ENCODE measurements at places on chromosomes 7 and 10.

DNA sequence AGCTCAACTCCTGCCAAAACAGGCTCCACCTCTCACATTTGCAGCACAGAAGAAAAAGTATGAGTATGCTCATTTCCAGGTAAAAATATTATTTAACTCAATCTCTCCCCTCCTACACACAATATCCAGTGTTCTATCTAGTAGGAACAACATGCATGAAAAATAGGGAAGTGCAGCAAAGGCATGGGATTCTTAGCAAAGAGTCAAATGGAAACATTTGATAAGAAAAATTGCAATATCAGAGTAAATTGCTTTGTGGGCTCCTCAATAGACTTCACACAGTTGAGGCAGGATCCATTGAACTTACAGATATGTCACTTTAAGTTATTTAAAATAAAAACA, 150.9 kb downstream of the ANK3 start:
- DNase-seq: no peak
- H3K4me1 ChIP-seq: no peaks in the 10 kb centered on the region
- no peaks in the 10 kb centered on the region for H3K27me3 ChIP-seq

- no peak overlapping the region for H3K27ac ChIP-seq
- H3K4me3 ChIP-seq: no peak overlapping the region
- H3K4me1 ChIP-seq: peaks cover 21% of the 10 kb centered on the region
Observed at GRCh38 chr10:89393898-89394297, 1.5 kb downstream of the IFIT1 start.

DNA sequence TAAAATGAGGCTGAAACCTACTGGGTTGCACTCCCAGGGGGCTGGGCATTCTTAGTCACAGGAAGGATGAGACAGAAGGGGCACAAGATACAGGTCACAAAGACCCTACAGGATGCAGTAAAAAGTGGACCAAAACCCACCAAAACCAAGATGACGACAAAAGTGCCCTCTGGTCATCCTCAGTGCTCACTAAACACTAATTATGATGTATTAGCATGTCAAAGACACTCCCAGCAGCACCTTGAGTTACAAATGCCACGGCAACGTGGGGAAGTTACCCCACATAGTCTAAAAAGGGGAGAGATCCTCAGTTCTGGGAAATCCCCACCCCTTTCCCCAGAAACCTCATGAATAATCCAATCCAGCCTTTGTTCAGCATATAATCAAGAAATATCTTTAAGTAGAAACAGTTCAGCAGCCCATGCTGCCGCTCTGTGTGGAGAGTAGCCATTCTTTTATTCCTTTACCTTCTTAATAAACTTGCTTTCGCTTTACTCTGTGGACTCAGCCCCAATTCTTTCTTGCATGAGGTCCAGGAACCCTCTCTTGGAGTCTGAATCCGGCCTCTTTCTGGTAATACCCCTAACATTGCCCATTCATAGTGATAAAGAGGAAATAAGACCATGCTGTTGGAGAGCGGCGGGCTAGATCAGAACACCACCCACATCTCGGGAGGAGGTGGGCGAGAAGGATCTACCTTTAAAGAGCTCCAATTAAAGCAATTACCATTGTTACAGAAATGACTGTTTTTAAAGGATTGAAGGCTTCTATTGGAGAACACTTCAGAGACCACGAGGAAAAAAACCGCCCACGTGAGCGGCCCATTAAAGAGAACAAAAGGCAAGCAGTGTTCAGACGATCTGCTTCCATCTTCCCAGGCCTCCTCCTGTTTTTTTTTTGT, 170.9 kb downstream of the USP6NL start:
- no peak for DNase-seq
- peaks cover 60% of the 10 kb centered on the region for H3K27me3 ChIP-seq
- no peaks in the 10 kb centered on the region for H3K4me1 ChIP-seq
- H3K36me3 ChIP-seq: no peaks in the 10 kb centered on the region

GRCh38 chr7:25235471-25235870, 7.2 kb upstream of the NPVF start:
- no peaks in the 10 kb centered on the region for H3K4me1 ChIP-seq
- no peak for DNase-seq
- H3K4me3 ChIP-seq: no peak overlapping the region
- H3K36me3 ChIP-seq: no peaks in the 10 kb centered on the region
- no peak overlapping the region for H3K27ac ChIP-seq

GRCh38 chr7:43463401-43463980, 119.4 kb upstream of the STK17A start:
- H3K4me3 ChIP-seq: no peak overlapping the region
- peaks cover 72% of the 10 kb centered on the region for H3K4me1 ChIP-seq
- DNase-seq: no peak
- peaks cover 10% of the 10 kb centered on the region for H3K27me3 ChIP-seq

GRCh38 chr7:7653593-7654187, 13.1 kb downstream of the UMAD1 start:
- no peaks in the 10 kb centered on the region for H3K36me3 ChIP-seq
- no peak overlapping the region for H3K4me3 ChIP-seq
- H3K4me1 ChIP-seq: peaks cover 51% of the 10 kb centered on the region

GRCh38 chr10:34766811-34767494, 48.1 kb downstream of the PARD3 start:
- no peaks in the 10 kb centered on the region for H3K36me3 ChIP-seq
- no peak overlapping the region for H3K4me3 ChIP-seq
- H3K4me1 ChIP-seq: peaks cover 56% of the 10 kb centered on the region
- no peak for DNase-seq

DNA sequence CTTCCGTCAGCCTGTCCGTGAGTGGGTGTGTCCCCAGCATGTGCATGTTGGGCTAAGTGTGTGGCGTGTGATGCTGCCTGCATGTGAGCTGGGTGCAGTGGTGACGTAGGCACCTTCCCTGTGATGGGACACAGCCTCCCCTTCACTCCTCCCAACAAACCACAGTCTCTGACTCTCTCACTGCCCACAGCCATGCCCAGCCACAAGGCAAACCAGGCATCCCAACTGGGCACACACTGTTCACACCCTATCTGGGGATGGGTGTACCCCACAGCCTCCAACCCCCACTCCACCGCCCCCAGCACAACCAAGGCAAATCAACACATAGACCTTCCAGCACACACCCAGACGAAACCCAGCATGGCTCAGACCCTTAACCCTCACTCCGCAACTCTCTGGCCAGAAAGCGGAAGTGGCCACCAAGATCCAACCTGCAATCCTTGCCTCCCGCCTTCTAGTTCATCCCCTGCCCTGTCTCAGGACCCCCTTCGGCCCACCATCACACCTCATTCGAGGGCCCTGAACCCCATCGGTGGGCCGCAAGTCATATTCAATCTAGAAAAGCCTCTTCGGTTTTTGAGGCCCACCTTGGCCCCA, 10.4 kb downstream of the PSD start:
- H3K36me3 ChIP-seq: no peaks in the 10 kb centered on the region
- no peak overlapping the region for H3K27ac ChIP-seq
- peaks cover 25% of the 10 kb centered on the region for H3K4me1 ChIP-seq
- peak overlapping the region; percentile 64 for H3K4me3 ChIP-seq
- H3K27me3 ChIP-seq: peaks cover 64% of the 10 kb centered on the region

DNA sequence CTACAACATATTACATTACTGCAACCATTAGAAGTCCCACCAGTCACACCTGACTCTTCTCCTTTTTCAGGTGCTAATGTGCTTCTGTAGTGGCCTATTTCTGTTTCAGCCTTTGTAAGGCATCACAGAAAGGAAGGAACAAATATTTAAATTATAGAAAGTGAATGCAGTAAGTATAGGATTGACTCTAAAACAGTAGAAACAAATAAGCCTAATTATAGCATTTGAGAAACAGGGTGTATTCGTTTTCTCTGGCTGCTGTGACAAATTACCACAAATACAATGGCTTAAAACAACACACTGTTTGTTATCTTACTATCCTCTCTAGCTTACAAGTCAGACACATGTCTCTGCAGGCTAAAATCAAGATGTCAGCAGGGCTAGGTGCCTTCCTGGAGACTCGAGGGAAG, 69.4 kb downstream of the CCSER2 start:
- H3K4me3 ChIP-seq: no peak overlapping the region
- H3K4me1 ChIP-seq: peaks cover 7% of the 10 kb centered on the region
- H3K27me3 ChIP-seq: no peaks in the 10 kb centered on the region
- no peak for DNase-seq

- H3K27me3 ChIP-seq: no peaks in the 10 kb centered on the region
- DNase-seq: no peak
- H3K36me3 ChIP-seq: peaks cover 40% of the 10 kb centered on the region
- H3K27ac ChIP-seq: no peak overlapping the region
- H3K4me1 ChIP-seq: peaks cover 9% of the 10 kb centered on the region
- H3K4me3 ChIP-seq: no peak overlapping the region
Observed at GRCh38 chr10:101609481-101609880, 21.4 kb downstream of the DPCD start.

GRCh38 chr7:144975882-144976281, 140.0 kb upstream of the TPK1 start:
- H3K36me3 ChIP-seq: no peaks in the 10 kb centered on the region
- no peaks in the 10 kb centered on the region for H3K27me3 ChIP-seq
- no peak overlapping the region for H3K4me3 ChIP-seq
- no peaks in the 10 kb centered on the region for H3K4me1 ChIP-seq
- no peak overlapping the region for H3K27ac ChIP-seq
- DNase-seq: no peak

DNA sequence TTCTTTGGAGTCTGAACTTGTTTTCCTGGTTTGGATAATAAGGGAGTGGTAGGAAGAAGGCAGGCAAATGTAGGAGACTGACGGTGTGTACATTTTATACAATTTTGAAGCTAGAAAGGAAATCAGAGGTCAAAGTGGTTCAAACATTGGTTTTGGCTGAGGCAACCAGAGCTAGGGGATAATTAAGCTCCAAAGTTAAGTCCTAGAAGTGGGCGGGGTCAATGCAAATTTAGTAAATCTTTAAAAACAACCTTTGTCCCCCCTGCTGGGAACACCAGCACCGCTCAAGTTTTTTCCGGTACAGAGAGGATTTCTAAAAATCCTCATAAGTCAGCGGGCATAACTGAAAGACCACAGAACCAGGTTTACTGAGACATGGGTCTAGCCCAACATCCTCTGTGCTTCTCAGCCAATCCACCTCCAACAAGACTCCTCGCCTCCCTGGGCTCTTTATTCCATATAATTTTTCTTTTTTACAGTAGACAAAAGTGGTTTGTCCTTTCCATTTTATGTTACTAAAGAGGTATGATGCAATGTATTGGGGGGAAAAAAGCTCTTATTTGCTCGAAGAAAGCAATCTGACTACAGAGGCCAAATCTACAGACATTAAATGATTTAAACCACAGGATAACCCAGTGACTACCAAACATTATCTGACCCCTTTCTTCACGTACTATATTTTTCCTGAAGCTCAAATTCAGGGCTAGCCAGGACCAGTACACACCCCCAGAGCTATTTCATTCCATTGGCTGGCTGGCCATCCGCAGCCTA, 1.6 kb downstream of the GLUD1 start:
- H3K27ac ChIP-seq: peak overlapping the region; percentile 81
- peaks cover 53% of the 10 kb centered on the region for H3K4me1 ChIP-seq
- H3K36me3 ChIP-seq: peaks cover 17% of the 10 kb centered on the region

GRCh38 chr10:75723319-75723980, 292.0 kb downstream of the LRMDA start:
- H3K36me3 ChIP-seq: no peaks in the 10 kb centered on the region
- peaks cover 6% of the 10 kb centered on the region for H3K4me1 ChIP-seq

DNA sequence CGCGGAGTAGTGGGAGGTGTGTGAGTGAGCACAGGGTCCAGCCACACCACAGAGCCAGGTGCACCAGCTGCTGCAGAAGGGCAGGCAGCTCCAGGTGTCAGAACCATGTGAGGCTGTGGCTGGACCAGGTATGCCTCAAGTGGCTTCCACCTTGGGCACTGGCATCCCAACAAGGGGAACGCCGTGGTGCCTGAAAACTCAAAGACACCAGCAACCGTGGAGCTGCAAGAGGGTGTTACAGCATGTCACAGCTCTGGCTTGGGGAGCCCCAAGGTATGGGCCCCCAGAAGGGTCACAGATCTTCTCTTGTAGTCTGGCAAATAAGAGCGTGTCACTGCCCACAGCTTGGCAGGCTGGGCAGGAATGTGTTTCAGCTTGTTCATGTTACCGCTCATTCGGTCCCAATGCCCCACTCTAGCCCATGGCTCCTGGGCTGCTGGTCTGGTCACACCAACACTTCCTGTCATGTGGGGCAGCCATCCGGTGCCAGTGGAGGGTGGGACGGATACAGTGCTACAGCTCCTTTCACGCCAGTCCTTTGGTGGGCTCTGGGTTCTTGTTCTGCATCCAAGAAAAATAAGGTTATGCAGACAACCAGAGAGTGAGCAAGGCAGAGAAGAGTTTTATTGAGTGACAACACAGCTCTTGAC, 29.8 kb downstream of the STRA8 start:
- H3K36me3 ChIP-seq: no peaks in the 10 kb centered on the region
- peaks cover 27% of the 10 kb centered on the region for H3K4me1 ChIP-seq
- no peak for DNase-seq
- no peak overlapping the region for H3K4me3 ChIP-seq
- peaks cover 22% of the 10 kb centered on the region for H3K27me3 ChIP-seq
- H3K27ac ChIP-seq: no peak overlapping the region

DNA sequence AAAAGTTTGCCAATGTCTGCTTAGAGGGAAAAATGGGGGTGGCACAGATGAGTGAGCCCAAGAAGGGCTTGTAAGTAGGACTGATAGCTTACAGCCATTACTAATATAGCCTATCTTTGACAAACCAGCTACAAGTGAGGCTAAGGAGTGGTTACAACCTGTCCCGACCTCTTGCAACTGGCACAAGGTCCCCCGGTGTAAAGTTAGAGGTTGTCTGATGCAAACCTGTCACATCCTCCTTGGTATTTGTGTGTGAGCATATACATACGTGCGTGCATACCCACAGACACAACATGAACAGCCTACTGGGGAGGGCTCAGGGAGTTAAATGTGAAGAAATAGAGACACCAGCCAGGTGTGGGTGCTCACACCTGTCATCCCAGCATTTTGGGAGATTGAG, 14.6 kb downstream of the ADAP1 start:
- DNase-seq: no peak
- no peak overlapping the region for H3K27ac ChIP-seq
- H3K27me3 ChIP-seq: no peaks in the 10 kb centered on the region
- no peaks in the 10 kb centered on the region for H3K36me3 ChIP-seq
- H3K4me3 ChIP-seq: no peak overlapping the region
- peaks cover 9% of the 10 kb centered on the region for H3K4me1 ChIP-seq

- no peaks in the 10 kb centered on the region for H3K27me3 ChIP-seq
- no peak for DNase-seq
- no peaks in the 10 kb centered on the region for H3K36me3 ChIP-seq
- peaks cover 57% of the 10 kb centered on the region for H3K4me1 ChIP-seq
Observed at GRCh38 chr10:31961277-31962074, 32.8 kb upstream of the ARHGAP12 start.

DNA sequence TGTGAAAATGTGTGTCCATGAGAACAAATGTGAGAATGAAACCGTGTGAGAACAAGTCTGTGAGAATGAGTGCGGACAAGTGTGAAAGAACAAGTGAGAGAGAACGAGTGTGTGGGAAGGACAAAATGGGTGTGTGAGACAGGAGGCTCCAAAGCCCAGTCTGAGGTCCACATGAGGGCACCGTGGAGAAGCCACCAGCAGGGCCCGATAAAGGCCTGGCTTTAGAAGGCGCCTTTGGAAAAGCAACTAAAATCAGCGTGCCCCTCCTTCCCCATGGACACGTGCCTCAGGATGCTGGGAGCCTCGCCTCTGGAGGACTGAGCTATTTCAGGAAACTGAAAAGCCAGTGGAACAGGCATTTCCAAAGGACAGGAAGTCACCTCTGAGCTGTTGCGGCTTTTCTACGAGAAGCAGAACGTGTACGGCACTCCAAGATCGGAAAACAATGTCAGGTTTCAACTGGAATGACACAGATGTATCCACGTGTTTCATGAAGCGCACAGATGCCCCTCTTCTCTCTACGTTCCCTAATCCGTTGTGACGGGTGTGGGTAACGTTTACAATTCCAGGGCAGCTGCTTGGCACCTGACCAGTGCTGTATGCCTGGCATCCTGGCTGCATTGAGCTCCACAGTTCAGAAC, 46.4 kb downstream of the ESYT2 start:
- H3K27ac ChIP-seq: no peak overlapping the region
- no peaks in the 10 kb centered on the region for H3K4me1 ChIP-seq
- no peaks in the 10 kb centered on the region for H3K27me3 ChIP-seq
- peak; percentile 15 for DNase-seq

Data from HepG2 (cell line).